ENCODE measurements at places on chromosomes 6 and 20.

- DNase-seq, result no peak
Measured at GRCh38 chr6:136031982-136032381, 180.5 kb downstream of the PDE7B start.

GRCh38 chr6:3721810-3722621, 29.5 kb downstream of the PXDC1 start:
- DNase-seq, result no peak

- DNase-seq, result no peak
Measured at GRCh38 chr6:25927756-25928216, 2.7 kb downstream of the SLC17A2 start.

GRCh38 chr6:4281341-4282293, 146.2 kb upstream of the ECI2 start:
- peak; percentile 22 for DNase-seq

- no peak for DNase-seq
Measured at GRCh38 chr6:39061182-39061581, 12.6 kb downstream of the GLP1R start.

DNA sequence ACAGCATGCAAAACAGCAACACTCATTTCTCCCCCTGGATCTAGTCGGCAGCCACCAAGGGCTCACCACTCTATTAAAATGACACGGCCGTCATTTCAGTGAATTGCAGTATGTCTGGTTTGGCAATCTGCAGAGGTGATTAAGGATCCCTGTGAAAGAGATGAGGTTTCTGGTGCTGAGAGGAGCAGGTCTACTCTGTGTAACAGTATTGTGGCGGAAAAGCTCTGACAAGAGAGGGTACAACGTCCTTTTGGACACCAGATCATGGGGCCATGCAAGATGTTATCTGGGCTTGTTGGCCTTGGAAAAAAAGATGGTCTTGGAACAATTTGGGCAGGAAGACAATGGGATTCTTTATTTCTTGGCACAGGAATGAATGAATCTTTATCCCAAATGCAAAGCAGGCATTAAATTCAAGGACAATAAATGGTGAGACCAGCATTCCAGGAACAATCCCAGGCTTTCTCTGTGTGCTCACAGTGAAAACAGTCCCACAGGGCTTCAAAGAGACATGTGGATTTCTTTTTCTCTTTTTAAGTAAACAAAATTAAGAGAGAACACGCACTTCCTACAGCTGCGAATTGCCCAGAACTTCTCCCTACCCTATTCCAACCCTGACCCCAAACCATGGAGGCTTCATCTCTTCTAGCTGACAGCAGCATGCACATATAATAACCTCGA, 33.7 kb upstream of the ADGRF1 start:
- no peak for DNase-seq

DNA sequence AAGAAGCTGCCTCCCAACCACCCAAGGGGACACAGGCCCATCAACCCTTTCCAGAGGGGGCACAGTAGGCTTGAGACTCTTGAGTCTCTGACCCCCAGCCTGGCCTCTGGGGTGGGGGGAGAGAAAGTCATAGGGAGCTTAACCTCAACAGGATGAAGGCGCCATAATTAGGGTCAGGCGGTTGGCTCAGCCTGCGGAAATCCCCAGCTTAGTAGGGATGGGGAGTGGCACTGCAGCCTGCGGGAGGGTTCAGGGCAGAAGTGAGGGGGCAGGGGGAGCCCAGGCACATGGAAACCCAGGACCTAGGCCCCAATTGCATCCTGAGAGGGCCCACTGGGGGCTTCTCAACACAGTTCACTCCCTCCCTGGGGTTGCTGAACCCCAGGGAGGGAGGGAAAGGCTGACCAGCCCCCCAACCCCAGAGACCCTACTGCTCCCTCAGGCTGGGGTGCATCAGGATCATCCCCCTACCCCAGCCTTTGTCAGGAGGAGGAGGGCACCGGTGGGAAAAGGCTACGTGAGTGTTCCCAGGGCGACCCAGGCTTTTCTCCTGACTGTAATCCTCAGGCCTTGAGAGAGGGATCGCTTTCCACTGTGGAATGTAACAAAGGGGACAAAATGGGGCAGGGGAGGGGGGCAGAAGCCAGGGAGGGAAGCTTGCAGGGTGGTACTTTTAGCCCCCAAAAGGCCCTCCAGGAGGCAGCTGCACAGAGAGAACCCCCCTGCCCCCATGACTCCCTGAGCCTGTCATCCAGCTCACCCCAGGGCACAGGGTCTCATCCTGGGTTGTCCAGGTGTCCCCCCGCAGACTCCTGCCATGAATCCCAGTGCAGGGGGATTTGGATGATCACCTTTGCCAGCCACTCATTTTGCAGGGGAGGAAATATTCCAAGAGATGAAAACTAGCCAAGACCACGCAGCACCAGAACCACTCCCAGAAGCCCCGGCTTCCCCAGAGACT, 46.4 kb downstream of the MRPL14 start:
- DNase-seq, result no peak

DNA sequence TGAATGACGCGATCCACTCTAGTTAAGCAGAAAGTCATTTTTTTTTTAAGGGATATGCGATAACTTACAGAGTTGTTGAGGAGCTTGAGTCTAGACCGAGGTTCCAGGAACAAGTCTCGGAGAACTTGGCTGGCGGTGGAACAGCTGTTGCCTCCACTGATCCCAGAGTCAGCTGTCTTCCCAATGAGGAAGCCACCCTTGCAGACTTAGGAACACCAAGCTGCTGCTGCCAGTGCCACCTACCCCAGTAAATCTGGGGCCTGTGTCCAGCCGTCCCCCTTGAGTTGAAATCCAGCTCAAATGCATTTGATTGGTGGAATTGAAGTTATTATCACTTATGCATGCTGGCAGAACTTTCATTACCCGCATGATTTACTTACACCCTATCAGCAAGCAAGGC, 6.7 kb downstream of the PFDN4 start:
- DNase-seq, result no peak

DNA sequence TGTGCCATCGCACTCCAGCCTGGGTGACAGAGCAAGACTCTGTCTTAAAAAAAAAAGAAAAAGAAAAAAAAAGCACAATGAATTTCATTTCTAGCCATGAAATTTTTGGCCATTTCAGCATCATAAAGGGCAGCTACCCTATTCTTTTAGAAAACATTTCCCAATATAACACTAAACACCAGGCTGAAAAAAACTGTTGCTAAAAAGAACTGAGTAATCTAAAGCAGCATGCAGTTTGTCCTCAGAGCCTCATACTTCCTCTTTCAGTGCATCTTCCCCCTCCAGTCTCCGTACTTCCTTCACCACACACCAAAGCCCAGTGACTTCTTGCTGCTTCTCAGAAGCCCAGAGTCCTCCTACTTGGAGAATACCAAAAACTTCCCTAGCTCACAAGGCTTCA, 5.6 kb upstream of the IFNGR1 start:
- no peak for DNase-seq

DNA sequence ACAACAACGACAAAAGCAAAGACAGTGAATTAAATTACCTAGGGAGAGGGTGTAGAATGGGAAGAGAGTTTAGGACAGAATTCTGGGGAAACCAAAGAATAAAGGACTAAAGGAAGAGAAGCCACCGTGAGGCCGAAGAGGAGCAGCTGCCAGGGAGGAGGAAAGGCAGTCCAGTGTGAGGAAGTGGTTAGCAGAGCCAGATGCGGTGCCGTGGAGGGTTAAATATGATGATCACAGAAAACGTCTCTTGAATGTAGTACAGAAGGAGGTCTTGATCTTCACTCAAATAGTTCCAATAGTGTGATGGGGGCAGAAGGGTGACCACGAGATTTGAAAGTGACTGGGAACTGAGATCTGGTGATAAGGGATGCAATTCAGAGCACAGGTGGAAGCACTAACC, 67.7 kb downstream of the TMEM244 start:
- no peak for DNase-seq

DNA sequence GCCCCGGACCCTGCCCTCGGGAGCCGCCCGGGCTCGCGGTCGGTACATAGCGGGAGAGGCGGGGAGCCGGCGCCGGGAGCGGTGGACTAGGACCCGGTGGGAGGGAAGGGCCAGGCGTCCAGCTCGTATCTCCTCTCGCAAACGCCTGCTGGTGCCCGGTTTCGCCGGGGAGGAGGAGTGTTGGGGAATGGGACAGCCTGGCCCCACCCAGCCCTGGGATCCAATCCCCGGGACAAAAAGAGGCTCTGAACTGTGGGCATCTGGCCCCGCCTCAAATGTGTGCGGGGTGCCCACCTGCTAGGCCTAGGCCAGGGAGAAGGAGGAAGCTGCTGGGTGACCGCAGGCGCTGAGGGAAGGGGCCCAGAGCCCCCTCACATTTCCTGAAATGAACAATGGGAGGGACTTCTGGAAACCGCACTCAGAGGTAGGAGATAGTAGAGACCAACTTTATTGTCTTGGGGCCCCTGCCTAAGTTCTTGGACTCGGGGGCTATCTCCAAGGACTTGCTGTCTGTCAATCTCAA, at the start of gene KCNK17:
TSS of gene KCNK17 (minus strand) at position 147 of the 523 bp plus-strand sequence. CDS start at position 48, 99 bp downstream.
- no peak for DNase-seq

DNA sequence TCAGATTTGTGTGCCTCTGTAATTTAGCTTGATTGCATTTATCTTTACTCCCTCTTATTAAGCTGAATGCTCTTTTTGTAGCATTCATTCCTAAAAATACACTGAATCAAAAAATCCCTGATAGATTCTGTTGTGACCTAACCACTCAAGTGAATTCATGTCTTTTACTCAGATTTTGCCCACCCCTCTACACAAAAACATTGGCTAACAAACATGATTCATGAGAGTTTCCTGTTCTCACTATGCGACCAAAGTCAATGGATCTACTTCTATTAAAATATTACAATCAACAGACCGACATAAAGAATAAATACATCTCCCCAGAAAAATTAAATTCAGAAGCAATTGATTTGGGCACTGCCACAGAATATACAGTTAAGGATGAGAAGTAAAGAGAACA, 99.5 kb upstream of the THEMIS start:
- no peak for DNase-seq

- DNase-seq, result no peak
Measured at GRCh38 chr6:57074383-57074782, 15.6 kb upstream of the ZNF451 start.

GRCh38 chr6:1703923-1704322, 94.2 kb downstream of the FOXC1 start:
- DNase-seq, result no peak

- DNase-seq, result no peak
Measured at GRCh38 chr20:9390441-9390840, 123.9 kb upstream of the LAMP5 start.

- no peak for DNase-seq
Measured at GRCh38 chr20:4554346-4554745, 167.4 kb upstream of the PRND start.

DNA sequence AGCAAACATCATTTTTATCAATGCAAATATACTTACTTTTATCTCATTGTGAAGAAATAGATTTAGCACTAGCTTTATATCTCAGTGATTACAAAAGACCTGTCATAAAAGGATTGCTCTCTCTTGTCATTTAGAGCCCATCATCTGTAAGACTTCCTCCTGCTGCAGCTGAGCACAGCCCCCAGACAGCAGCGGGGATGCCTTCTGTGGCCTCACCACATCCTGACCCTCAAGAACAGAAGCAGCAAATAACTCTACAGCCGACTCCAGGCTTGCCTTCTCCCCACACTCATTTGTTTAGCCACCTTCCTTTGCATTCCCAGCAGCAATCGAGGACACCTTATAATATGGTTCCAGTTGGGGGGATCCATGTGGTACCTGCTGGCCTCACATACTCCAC, 127.0 kb upstream of the EDN1 start:
- DNase-seq, result no peak

DNA sequence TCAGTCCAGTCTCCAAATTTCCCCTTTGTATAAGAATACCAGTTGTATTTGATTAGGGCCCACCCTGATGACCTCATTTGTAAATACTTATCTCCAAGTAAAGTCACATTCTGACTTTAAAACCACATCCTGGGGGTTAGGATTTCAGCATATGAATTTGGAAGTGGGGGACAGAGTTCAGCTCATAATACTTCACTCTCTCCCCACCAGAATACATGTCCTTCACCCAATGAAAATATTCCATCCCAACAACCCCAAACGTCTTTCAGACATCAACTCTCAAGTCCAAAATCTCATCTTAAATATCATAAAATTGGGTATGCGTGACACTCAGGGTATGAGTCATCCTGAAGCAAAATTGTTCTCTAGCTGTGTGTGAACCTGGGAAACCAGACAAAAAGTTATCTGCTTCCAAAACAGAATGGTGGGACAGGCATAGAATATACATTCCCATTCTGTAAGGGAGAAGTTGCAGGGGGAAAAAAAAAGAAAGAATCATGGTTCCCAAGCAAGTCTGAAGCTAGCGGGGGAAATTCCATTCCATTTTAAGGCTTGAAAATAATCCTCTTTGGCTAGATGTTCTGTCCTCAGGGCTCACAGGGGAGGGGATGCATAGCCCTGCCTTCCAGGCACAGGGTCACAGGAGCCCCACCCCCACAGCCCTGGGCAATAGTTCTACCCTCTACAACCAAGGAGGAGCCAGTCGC, 113.9 kb downstream of the ADAT2 start:
- DNase-seq, result no peak

DNA sequence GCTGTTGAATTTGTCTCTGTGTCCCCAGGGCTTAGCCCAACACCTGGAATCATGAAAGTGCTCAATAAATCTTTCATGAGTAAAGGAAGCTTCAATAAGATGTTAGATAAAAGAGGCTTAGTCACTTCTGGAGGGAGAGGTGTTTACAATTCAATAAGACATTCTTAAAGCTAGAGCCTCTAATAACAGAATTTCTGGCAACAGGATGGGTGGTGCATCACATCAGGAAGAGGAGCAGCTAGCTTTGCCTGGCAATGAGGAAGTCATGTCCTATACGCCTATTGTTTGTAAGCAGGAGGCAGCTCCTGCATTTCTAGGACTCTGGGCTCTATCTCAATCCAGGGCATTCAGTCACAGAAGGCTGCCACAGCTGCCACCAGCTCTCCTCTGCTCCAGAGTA, 638.5 kb downstream of the EPM2A start:
- no peak for DNase-seq

Data from activated naive CD4-positive, alpha-beta T cell treated with anti-CD3 and anti-CD28 coated beads, Interleukin-2, amount 50 U/mL, for 16 hours (primary cell).